Activated B cell treated with CpG ODN at 0.5 μM for 24 hours (primary cell): ENCODE measurements at places on chromosomes 3 and 15.

DNA sequence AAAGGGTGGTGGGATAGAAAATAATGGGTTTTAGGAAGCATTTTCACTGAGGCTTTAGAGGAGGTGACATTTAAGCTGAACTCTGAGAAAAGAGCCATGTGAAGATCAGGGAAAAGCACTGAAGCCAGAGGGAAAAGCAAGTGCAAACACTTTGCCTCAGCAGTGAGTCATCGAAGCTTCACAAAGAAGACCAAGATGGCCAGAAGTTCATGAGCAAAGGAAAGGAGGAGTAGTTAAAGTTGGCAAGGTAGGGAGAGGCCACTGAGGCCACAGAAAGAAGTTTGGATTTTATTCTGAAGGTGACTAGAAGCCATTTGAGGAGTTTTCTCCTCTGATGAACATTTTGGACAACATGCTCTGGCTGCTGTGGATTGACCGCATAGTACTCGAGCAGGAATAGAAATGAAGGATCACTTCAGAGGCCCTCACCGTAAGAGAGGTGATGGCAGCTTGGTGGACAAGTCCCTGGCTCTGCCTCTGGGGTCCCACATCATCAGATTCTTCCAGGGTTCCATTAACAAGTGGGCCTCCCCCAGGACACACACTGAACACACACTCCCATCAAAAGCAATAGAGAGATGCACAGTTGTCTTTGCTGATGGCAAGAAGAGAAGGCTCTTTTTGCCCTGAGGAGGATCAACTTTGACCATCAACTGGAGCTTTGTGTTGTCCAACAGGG lies 75.5 kb downstream of the TOP2B start:
- DNase-seq = no peak
- H3K36me3 ChIP-seq = no peaks in the 10 kb centered on the region
- no peak overlapping the region for H3K4me3 ChIP-seq
- peaks cover 3% of the 10 kb centered on the region for H3K27me3 ChIP-seq

DNA sequence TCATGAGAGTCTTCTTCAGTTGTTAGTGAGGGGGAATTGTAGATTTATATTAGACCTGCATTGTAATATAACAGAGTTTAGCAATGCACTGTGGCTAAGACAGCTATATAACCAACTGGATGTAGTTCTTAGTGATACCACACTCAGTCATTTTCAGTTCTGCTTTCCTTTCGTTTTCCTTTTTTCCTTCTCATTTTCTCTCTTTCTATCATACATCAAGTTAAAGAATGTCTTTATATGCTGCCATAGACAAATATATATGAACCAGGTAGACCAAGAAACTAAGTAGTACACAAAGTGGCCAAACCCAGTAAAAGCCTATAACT lies 43.7 kb upstream of the CD47 start:
- H3K4me3 ChIP-seq = peak overlapping the region; percentile 68
- H3K4me1 ChIP-seq = peaks cover 96% of the 10 kb centered on the region
- H3K27me3 ChIP-seq = no peaks in the 10 kb centered on the region
- peak overlapping the region; percentile 92 for H3K27ac ChIP-seq

DNA sequence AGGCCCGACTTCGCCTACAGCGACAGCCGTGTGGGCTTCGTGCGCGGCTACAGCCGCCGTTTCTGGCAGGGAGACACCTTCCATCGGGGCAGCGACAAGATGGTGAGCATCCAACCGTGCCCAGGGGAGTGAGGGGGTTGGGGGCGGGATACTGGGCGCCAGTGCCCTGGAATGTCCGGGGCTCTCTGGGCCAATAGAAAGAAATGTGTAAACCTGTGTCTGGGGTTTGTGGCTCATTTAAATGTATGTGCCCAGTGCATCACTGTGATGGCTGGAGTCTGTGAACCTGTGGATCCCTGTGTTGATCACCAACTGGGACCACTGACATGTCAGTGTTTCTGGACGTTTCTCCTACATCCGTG lies 423 bp downstream of the CHAC1 start:
- no peak for DNase-seq
- H3K36me3 ChIP-seq = peaks cover 33% of the 10 kb centered on the region
- H3K4me3 ChIP-seq = peak overlapping the region; percentile 93
- H3K4me1 ChIP-seq = peaks cover 23% of the 10 kb centered on the region
- H3K27me3 ChIP-seq = peaks cover 7% of the 10 kb centered on the region
- H3K27ac ChIP-seq = peak overlapping the region; percentile 91

DNA sequence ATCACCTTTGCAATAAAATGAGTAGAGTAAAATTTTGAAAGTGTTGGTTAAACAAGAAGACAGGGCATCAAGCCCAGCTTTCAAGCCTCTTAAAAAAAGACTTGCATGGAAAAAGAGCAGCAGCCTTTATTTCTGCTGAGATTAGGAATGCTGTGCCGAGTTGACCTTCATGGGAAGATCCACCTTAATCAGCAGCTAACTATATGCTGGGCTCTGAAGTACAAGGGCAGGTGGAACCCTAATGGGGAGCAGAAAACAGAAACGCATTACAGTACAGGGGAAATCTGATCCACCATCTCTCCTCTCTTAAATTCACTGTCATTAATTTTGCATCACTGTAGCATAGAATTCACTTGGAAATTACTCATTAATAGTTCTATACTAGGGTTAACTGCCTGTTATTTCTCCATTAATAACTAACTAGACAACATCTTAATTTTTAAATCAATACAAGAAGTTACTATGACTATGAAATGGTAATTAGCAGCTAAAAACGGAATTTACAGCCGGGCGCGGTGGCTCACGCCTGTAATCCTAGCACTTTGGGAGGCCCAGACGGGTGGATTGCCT lies 133.6 kb downstream of the GHSR start:
- H3K36me3 ChIP-seq = peaks cover 5% of the 10 kb centered on the region
- no peaks in the 10 kb centered on the region for H3K27me3 ChIP-seq
- H3K4me1 ChIP-seq = no peaks in the 10 kb centered on the region
- H3K27ac ChIP-seq = no peak overlapping the region
- no peak overlapping the region for H3K4me3 ChIP-seq

- no peak for DNase-seq
- H3K36me3 ChIP-seq = no peaks in the 10 kb centered on the region
- no peak overlapping the region for H3K27ac ChIP-seq
- H3K27me3 ChIP-seq = peaks cover 6% of the 10 kb centered on the region
- no peak overlapping the region for H3K4me3 ChIP-seq
Observed at GRCh38 chr3:10648181-10648580, 142.8 kb upstream of the ATP2B2 start.

GRCh38 chr3:15805756-15806266 lies 8.0 kb upstream of the ANKRD28 start:
- peak overlapping the region; percentile 80 for H3K27ac ChIP-seq
- peak overlapping the region; percentile 45 for H3K4me3 ChIP-seq
- H3K4me1 ChIP-seq = peaks cover 60% of the 10 kb centered on the region

DNA sequence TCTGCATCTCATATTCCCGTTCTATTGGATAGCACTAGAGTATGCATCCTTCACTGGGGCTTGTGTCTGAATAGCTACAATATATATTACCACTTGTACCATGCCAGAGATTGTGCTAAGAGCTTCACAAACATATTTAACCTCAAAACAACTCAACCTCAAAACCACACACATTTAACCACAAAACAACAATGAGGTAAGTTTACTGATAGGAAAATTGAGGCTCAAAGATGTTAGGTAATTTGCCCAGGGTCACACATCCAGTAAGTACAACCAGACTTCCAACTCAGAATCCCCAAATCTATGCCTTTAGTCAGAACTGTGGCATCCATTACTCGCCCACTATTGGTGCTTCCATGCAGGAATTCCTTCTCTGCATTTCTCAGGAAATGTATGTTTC lies 220.0 kb downstream of the FAM43A start:
- H3K4me1 ChIP-seq = peaks cover 28% of the 10 kb centered on the region
- H3K36me3 ChIP-seq = no peaks in the 10 kb centered on the region
- no peak overlapping the region for H3K4me3 ChIP-seq
- H3K27ac ChIP-seq = no peak overlapping the region
- no peaks in the 10 kb centered on the region for H3K27me3 ChIP-seq

- H3K27me3 ChIP-seq = no peaks in the 10 kb centered on the region
- H3K4me1 ChIP-seq = no peaks in the 10 kb centered on the region
- no peak for DNase-seq
- peaks cover 87% of the 10 kb centered on the region for H3K36me3 ChIP-seq
Observed at GRCh38 chr3:11803977-11804892, 42.5 kb downstream of the TAMM41 start.

DNA sequence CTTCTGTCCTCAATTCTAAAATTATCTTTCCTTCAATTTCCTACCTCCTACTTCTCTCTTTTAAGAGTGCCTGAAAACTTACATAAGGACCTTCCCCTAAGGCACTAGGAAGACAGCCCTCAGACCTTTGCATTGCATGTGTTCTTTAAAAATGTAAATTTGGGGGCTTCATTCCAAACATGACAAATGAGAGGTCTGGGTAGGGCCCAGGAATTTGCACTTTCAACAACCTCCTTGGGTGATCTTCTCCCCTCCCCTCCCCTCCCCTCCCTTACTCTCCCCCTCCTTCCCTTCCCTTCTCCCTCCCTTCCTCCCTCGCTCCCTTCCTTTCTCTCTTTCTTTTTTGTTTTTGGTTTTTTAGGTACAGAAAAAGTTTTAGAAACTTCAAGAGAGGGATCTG lies 18.7 kb downstream of the USF3 start:
- DNase-seq = no peak
- H3K27ac ChIP-seq = peak overlapping the region; percentile 39
